ENCODE measurements at places on chromosomes 5 and 9.

DNA sequence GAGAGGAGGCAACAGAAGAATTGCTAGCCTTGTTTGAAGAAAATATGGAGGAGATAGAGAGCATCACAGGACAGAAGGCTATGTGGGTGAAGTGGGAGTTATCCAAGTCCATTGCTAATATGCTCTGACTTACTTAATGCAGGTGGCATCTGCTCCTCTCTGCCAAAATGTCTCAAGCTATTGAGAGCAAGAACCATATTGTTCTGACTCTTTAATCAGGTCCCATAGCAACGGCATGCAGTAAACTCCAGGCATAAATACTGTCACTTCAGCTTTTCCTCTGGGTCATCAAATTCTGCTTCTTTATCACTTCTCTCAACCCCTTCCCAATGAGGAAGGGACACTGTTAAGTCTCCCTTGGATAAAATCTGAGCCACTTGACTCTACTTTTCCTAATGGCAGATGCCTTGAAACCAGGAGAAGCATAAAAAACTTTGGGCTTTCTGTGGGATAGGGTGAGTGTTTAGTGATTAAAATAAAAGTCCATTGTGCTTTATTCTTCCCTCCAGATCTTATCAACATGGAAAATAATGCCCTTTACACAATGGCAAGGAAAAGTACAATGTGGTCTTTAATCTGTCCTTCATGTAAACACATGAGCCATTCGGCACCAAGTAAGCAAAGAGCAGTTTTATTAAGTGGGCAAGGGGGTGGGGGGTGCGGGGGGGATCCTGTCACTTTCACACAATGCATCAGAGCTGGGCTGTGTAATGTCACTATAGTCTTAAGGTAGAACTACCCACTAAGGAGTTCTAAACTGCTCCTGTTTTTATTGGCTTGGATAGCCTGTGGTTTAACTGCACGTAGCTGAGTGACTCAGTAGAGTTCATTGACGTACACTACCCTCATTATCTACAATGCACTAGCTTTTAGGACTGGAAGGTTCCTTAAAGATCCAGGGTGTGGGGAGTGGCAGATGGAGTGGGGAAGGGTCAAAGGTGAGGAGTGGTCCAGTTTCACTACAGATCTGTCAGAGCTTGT lies 71.0 kb upstream of the TARS1 start:
- no peak for DNase-seq

- DNase-seq: no peak
Observed at GRCh38 chr5:173512637-173513435, 103.6 kb downstream of the BOD1 start.

DNA sequence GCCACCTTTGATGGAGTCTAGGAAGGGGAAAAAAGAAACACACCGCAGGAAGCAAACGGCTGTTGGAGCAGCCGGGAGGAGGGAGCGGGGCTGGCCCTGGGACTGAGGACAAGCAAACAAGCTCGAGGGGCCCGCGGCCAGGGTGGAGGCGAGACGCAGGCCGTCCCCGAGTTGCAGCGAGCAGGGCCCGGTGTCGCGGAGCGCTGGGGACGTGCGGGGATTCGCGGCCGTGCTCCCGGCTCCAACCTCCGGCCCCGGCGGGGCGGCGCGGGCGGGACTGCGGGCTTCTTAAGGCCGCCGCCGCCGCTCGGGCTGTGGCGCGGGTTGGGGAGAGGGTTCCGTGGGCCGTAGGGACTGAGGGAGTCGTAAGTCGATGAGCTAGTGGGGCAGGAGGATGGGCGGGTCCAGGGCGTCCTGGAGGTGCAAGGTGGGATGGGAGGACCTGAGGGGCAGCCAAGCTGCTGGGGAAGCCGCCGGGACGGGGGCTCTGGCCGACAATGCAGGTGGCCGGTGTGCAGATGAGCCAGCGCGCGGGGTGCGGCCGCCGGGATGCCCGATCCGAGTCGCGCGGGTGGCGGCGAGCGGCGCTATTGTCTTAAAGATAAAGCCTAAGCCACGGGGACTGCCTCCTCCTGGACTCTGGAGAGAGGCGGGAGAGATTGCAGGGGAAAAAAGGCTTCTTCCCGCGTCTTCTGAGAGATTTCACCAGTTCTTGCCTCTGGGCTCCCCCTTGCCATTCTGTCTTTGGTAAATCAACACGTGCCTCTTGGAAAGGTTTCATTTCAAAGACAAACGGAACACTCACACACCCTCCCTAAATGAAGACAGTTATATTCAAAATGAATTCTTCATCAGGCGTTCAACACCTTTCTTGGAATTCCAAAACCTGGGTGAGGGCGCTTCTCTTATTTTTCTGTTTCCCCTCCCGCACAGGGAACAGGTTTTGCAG lies 1.6 kb upstream of the HAPLN1 start:
- peak; percentile 78 for DNase-seq

DNA sequence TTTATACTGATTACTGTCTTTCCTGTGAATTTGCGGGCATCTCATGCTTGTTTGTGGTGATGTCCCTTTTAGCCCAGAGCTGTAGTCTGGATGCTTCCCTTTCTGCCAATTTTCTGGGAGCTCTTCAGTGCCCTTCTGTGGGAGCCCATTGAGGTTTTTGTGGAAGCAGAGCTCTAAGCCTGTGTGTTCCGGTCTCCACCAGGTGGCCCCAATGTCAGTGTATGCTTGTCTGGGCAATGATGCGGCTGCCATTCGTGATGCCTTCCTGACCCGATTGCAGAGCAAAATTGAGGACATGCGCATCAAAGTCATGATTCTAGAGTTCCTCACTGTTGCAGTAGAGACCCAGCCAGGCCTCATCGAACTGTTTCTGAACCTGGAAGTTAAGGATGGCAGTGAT lies 35.1 kb downstream of the SH3GLB2 start:
- DNase-seq: no peak

- DNase-seq: no peak
Observed at GRCh38 chr9:33468215-33468730, 5.5 kb downstream of the NOL6 start.

DNA sequence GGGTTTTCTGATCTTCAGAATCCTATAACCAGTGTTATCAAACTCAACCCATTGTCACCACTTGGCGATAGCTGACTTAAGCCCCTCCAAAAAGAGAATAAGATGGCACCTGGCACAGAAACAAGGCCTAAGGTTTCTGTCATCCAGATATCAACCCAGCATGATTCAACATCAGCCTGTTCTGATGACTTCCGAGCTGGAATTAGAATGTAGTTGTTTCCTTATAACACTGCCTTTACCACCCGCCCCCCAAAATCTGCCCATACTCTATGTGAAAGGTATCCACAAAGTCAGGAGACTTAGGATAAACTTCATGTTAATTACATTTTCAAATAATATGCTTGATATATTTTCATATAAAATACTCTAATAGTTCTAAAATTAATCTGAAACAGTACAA lies 5.2 kb downstream of the KLF9 start:
- DNase-seq: no peak

GRCh38 chr5:109083937-109084336 lies 325.8 kb downstream of the PJA2 start:
- no peak for DNase-seq

DNA sequence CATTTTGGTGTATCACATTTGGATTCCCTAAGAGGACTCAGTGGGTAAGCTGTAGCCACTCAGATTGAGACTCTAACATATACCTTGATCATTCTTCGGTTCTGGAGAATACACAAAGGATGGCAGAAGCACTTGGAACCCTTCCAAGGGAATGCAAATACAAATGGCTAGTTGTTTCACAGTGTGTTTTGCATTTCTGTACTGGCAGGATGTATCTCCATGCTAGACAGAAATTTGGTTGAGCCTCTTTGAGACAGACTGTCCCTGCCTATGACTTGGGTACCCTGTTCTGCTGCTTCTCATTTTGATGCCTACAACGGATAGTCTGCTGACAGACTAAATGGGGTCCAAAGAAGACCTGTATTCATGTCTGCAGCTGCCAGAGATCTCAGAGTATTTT lies 273.5 kb downstream of the TMEM38B start:
- peak; percentile 4 for DNase-seq

DNA sequence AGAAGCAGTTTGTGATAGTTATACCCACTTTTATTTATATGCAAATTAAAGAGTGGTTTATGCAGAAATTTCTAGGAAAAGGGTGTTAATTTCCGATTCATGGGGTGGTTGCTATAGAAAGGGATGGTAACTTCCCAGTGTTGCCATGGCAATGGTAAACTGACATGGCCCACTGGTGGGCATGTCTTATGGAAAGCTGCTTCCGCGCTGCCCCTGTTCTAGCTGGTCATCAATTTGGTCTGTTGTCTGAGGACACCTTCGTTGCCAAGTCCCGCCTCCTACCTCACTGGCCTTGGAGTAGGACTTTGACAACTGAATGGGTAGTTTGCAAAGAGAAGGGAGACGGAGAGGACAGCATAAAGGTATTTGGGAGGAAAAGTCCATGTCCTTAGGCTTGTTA lies 74.0 kb upstream of the SMIM23 start:
- DNase-seq: no peak

GRCh38 chr5:54868511-54869483 lies 116.6 kb downstream of the ESM1 start:
- DNase-seq: no peak

DNA sequence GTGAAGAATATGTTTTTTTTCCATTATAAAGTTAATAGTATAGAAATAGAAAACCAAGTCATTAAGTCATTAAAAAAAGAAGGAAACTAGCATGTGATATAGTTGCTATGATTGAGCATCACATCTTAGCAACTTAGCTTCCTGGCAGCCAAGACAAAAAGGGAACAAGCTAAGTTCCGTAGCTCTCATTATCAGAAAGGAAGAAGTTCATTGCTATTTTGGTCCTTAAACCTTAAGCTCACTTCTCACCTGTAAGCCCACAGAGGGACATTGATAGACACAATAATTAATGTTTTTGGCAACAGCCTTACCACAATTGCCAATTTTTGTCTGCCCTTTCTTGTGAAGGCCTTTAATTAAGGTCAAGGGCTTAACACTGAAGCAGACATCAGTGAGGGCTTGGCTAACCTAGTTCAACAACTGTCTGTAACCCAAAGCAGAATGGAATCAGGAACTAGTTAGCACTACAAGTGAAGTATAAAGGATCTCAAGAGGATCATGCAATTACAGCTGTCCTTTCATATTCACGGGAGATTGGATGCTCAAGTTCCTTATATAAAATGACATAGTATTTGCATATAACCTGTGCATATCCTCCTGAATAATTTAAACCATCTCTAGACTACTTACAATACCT lies 24.0 kb upstream of the KLF4 start:
- DNase-seq: no peak

GRCh38 chr9:129146441-129146941 lies 31.6 kb downstream of the IER5L start:
- DNase-seq: no peak

- no peak for DNase-seq
Observed at GRCh38 chr9:115155037-115155436, 37.1 kb upstream of the TNC start.

GRCh38 chr9:21031091-21031807 lies at the start of gene HACD4:
HACD4 (minus strand) TSS chr9:21031640; CDS start chr9:21031590, 50 bp downstream.
- peak; percentile 35 for DNase-seq

- no peak for DNase-seq
Observed at GRCh38 chr5:158843305-158843704, 256.4 kb downstream of the EBF1 start.

- no peak for DNase-seq
Observed at GRCh38 chr5:90477621-90478215, 3.1 kb downstream of the POLR3G start.

- DNase-seq: no peak
Observed at GRCh38 chr9:34374905-34375552, 1.7 kb downstream of the MYORG start.

DNA sequence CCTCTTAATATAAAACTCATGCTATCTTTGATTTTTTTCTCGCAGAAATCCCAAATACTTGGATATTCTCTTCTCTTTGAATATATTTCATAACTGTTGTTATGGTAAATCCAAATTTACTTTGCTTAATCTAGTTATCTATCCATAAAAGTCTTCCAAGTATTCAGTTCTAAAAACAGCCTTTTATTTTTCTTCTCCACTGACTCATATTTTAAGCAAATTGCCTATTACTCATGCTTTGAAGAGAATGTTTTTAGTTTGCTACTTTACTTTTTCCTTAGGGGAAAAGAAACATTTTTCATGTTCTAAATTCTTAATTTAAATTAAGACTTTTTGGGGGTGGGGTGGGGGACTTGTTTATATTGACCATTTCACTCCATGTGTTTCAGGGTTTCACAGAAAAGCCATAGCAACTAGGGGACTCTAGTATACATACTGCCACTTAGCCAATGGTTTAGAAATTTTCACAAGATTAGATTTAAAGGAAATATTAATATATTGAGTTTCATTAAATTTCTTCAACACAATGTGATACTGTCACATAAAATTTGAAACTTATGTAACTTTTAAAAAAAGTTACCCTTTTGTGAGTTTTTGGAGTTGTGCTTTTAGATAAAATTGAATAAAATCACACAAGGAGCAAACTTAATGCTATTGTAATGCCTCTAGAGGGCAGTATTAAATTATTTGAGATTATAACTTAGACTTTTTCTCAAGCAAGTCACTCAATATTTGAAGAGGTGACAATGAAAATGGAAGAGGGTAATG lies 545.8 kb upstream of the ARRDC3 start:
- DNase-seq: peak; percentile 30

- no peak for DNase-seq
Observed at GRCh38 chr5:150227606-150228273, 37.9 kb downstream of the SLC6A7 start.

DNA sequence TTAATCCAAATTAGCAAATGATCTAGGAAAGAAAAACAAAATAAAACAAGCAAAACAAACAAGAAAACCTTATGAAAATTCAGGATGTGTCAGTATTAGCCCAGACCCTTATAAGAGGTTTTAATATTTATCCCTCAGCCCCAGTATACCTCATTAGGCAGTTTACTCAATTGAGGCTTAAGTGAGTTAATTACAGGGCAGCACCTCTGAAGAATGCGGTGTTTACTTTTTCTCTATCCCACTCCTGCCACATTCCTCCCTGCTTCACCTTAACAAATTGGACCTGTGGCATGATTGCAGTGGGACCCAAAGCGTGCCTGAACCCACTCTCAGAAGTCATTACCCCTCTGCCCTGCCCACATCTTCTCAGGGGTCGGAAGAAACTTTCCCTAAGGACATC lies 67.1 kb downstream of the SIL1 start:
- no peak for DNase-seq

Data from NCI-H2081 (cell line).